ENCODE measurements at places on chromosomes 3 and 15.
A peak's percentile ranks its signal among the peaks of the same experiment; 100 is the strongest.

GRCh38 chr3:172074032-172074431, 34.7 kb downstream of the FNDC3B start:
- DNase-seq = no peak

GRCh38 chr3:150528354-150528797, 17.9 kb downstream of the SERP1 start:
- no peak for DNase-seq

GRCh38 chr3:56980243-56980642, 80.2 kb upstream of the SPATA12 start:
- DNase-seq = no peak

- DNase-seq = no peak
Observed at GRCh38 chr3:54087581-54088410, 34.6 kb upstream of the CACNA2D3 start.

DNA sequence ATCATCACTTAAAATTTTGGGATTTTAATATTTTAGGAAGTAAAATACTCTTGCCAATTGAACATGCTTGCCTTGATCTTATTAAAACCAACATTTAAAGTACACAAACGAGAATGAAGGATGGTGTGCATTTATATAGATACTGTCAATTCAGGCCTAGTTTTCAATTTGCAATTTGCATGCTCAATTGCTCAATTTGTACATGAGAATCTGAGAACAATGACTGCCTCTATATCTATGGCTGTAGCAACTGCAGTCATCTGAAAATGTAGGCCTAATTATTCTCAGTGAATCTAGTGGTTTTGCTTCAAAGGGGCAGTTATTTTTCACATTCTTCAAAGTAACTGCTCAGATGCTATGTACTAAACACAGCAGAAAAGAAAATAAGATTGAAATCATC, 18.8 kb downstream of the ZBBX start:
- no peak for DNase-seq

DNA sequence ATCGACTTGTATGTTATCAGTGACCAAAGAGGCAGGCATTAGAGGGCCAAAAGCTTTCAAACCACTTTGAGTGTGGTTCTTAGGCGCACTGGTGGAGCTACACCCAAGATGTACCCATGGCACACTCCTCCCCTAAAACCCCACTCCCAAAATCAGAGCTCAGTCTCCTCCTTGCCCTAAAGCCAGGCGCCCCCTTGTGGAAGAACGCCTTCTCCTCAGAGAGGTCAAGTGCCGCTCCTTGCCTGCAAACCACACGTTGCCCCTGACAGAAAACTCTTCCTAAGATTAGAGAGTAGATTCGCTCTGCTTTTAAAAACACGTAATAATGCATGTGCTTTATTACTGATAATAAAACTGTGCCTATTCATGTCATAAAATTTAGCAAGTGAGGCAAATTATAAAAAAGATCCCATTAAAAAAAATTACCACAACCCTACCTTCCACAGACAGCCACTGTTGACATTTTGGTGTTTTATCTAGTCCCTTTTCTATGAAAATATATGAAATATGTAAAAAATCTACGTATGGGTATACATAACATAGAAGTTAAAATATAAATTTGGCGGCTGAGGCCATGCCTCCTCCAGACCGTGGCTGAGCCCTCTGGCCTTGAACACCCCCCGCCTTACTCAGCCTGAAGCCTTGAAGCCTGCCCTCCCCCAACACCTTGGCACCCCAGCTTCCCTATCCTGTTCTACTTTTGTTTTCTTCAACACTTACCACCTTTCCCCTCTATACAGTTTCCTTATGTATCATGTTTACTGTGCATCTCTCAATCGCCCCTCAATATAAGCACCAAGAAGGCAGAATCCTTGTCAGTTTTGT, 33.5 kb downstream of the BCL2L10 start:
- peak; percentile 77 for DNase-seq

- DNase-seq = no peak
Observed at GRCh38 chr3:116256843-116257485, 188.3 kb downstream of the LSAMP start.

DNA sequence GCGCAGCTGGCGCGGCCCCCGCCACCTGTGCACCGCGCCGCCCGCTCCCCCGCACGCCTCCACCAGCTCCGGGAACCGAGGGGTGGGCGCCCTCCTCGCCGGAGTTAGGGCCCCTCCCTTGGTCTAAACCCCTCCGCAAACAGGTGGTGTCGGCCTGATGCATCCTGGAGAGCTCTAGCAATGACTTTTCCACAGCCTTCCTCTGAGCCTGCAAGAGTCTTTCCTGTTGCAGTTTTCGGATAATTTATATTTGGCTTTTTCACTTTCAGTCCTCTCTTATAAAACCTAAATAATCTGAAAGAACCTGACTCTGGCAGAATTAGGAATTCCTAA, 334 bp upstream of the IGSF11 start:
- no peak for DNase-seq

GRCh38 chr3:171867981-171868380, 24.8 kb downstream of the TMEM212 start:
- DNase-seq = no peak

DNA sequence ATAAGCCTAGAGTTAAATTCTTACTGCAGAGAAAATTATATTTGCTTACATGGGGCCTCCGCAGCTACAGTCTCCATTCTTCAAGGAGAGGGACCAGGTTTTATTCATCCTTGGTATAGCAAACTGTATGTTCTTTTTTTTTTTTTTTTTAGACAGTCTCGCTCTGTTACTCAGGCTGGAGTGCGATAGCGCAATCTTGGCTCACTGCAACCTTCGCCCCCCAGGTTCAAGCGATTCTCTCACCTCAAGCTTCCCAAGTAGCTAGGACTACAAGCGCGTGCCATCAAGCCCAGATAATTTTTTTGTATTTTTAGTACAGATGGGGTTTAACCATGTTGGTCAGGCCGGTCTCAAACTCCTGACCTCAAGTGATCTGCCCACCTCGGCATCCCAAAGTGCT, 2.1 kb downstream of the SHQ1 start:
- DNase-seq = no peak

GRCh38 chr3:169383770-169384169, 279.7 kb downstream of the MECOM start:
- no peak for DNase-seq

DNA sequence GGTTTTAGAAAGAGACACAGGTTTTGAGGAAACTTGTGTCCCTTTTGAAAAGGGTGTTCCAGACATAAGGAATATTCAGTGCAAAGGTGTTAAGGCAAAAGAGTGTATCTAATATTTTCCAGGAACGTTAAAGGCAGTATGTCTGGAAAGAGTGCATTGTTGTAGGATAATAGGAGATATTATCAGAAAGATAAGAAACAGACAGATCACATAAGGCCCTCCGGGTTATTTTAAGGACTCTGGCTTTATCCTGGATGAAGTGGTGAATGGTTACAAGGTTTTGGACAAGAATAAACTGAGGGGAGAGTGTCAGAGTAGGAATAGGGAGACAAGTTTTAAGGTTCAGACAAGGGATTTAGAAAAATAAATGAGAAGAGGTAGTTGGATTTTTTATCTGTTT, 493.7 kb upstream of the GRM7 start:
- no peak for DNase-seq

GRCh38 chr3:9862391-9863057, 17.5 kb downstream of the CIDEC start:
- peak; percentile 21 for DNase-seq

DNA sequence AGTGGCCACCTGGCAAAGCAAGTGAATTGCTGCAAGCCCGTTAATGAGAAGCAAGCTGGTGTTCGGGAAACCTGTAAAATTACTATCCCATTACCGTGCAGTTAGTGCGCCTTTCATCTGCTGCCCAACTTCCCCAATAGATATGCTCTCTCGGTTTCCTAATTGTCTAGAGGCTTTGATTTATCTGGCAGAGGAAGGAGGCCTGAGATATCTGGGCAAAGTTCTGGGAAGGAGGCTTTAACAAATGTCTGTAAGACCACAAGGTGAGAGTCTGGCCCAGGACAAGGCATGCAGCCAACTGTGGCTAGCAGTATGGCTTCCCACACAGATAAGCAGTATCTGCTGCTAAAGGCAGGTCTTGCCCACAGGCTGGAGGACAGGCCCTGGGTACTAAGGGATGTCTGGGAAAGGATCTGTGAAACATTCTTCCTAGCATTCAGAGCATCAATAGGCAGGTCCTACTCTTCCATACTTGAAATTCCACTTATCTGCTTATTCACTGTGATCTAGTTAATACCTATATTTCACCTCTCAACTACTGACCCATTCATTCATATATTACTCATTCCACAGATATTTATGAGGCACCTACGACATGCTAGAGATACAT, 130.0 kb upstream of the SLC2A2 start:
- no peak for DNase-seq

DNA sequence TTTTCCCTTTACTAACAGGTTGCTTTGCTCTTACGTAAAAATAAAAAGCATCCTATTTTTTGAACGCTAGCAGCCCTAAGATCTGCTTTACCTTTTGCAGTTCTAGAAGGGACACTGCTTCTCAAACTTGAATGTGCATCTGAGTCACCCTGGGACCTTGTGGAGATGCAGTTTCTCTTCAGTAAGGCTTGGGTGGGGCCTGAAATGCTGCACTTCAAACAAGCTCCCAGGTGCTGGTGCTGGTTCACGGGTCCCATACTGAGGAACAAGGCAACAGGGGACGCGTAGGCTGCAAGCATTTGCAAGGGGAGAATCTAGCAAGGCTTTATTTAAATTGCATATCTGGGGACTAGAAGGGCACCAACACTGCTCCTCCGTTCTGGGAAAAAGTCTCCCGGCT, 30.0 kb downstream of the MB21D2 start:
- DNase-seq = no peak

- DNase-seq = no peak
Observed at GRCh38 chr3:14507757-14508504, 32.2 kb downstream of the GRIP2 start.

DNA sequence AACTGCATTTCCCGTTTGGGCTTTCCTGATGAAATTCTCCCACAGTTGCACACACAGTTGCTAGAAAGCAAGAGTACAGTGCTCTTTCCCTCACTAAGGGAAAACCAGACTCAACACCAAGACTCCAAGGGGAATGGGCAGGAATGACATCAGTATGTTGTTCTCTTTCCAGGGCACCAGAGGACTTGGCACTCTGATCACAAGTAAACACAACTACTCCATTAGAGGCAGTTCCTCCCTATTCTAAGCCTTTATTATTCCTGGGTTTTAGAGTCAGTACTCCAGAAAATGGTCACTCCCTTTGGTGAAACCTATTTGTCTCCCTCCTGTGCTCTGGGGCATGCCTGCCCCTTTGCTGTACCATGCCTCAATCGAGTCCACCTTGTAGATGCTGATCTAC, 52.3 kb upstream of the VGLL4 start:
- DNase-seq = no peak

DNA sequence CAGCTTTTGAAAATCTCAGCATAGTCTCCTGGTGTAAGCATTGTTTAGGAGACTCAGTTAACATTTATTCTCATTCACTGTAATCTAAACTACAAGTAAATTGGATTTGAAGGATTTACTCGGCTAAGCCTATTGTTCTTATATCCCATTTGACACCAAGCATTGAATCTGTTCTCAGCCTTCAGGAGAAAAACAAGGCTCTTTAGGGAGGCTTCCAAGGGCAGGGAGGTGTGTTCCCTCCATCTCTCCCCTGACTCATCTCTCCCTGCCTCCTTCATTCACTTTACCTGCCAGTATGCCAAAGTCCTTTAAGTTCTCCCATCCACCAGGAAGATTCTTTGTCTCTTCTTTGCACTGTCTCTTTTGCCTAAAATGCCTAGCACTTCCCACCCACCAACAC, 347.8 kb downstream of the MFSD1 start:
- DNase-seq = no peak

- no peak for DNase-seq
Observed at GRCh38 chr3:127037418-127037841, 54.5 kb downstream of the PLXNA1 start.

- no peak for DNase-seq
Observed at GRCh38 chr3:14630404-14631100, 21.0 kb upstream of the CCDC174 start.

All from stimulated activated CD4-positive, alpha-beta T cell treated with anti-CD3 and anti-CD28 coated beads, TNF-alpha, amount 100 ng/mL, for 24 hours (primary cell).